ENCODE measurements at places on chromosomes 13 and 19.
A peak's percentile ranks its signal among the peaks of the same experiment; 100 is the strongest.

GRCh38 chr13:107678075-107678689 lies 537.2 kb downstream of the LIG4 start:
- DNase-seq: peak; percentile 60

DNA sequence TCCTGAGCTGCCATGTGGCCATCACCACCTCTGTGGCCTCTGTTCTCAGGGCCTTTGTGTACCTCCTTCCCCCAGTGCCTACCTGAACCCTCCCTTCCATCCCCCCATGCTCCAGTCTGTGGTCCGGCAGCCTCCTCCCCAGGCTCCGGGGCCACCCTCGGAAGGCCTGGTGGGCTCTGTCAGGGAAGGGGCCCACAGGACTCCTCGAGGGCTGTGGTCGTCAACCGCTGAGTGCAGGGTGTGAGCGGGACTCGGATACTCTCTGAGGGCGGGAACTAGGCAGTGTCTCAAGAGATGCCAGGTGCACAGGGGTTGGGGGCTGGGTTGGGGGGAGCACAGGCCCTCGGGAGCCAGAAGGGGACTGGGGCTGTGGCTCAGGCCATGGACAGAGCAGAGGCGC lies 3.9 kb downstream of the MAP2K7 start:
- DNase-seq: no peak

GRCh38 chr13:70324519-70324918 lies 216.3 kb upstream of the KLHL1 start:
- no peak for DNase-seq

DNA sequence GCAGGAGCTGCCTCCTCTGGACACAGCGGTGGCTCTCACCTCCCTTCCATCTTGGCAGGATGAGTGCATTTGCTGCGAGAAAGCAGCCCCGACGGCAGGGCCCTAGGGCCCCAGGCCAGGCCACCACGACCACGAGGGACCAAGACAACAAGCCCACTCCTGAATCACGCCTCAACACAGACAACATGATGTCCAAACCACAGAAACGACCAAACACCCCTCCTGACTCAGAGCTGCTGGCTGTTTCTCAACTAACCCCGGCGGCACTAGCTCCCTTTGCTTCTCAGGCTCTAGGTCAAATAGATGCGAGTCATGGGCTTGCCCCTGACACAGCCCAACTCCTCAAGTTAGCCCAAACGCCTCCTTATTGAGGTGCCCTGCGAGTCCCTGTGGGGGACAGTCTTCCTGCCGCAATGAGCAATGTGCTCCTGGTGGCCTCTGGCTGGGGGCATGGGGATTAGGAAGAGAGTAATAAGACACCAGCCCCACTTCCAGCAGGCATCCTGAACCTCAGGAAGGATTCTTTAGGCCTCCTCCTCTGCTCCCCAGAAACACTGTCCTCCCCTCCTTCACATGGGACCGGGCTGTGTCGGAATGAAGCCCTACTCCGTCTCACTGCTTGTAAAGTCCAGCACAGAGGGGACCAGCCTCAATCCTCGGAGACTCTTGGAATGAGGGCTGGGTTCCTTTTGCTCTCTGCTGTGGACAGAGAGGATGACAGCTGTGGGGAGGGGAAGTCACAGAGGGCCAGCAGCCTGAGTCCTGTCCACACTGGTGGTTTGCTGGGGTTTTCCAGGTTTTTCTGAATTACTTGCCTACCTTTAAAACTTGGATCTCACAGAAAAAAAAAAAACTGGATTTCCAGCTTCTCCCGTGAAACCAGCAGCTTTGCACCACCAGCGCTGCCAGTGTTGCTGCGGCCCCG lies 6.9 kb upstream of the ATF5 start:
- peak; percentile 81 for DNase-seq

DNA sequence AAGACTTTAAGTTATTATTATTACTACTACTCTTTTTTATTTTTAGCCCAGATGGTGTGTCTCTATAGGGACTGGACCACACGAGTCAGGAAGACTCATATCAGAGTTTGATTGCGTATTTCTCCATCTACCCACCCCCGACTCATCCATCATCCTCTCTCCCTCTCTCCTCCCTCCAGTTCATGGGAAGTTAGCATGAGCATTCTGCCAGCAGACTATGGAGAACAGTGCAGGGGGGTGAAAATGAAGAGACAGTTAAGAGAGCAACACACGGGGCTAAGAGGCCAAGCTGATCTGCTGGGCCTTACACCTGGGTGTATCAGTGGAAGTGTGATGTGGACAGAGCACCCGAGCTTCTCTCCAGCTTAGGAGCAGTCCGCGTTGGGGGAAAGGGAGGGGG lies 95.0 kb downstream of the UQCRFS1 start:
- DNase-seq: no peak

DNA sequence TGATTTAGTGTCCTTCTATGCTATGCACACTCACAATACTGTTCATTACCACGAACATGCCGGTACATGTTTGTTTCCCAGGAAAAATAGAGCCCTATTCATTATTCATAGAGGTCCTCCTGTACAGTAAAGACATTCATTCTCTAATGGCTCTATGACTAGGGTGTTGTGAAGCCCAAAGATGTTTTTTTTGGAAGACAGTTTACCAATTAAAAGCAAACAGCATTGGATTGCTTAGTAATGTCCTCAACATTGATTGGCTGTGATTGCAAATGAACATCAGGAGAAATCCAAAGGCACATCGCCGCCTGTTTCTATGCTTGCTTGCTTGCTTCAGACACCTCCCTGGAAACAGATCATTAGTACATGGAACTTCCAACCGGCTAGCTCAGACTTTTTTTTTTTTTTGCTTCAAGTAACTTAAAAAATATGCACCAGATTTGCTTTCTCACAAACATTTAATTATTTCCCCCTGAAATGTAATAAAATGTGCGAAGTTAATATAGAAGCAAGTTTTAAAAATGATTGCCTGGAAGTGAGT lies 8.8 kb upstream of the GPC6 start:
- DNase-seq: no peak

Measured in choroid plexus epithelial cell (primary cell).